ENCODE measurements at places on chromosomes 5 and 9.

DNA sequence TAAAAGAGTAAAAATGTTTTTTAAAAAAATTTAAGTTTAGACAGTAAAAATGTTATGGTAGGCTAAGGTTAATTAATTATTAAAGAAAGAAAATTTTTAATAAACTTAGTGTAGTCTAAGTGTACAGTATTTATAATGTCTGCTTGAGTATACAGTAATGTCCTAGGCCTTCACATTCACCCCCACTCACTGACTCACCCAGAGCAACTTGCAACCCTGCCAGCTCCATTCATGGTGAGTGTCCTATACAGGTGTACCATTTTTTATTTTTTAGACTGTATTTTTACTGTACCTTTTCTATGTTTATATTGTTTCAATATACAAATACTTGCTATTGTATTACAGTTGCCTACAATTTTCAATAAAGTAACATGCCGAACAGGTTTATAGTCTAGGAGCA is 234.1 kb downstream of the AUH start:
- no peak for DNase-seq

DNA sequence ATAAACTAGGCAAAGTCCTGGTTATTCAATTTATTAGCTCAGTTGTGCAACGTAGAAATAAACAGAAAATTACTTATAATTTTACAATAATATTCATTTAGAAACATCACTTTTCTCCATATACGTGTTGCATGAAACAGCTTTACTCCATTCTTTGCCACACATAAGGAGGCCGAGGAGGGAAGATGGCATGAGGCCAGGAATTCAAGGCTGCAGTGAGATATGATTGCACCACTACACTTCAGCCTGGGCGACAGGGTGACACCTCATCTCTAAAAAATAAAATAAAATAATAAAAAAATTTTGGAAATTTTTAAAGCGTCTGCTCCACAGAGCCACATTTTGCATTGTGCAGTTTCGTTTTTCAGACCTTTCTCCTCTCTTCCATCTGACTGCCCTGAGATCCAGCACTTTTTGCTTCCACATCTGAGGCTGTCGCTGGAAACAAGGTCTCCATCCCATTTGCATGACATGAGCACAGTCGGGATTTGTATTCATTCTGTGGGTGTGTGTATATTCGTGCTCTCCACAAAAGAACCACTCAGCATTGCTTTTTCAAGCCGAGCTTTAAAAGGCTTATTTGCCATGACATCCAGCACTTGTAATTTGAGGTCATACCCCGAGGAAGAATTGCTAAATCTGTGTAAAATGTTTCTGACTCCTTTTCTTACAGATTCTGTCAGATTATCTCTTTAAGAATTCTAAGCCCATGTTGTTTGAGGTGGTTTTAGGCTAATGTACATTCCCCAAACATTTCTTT is 98.6 kb upstream of the MSX2 start:
- DNase-seq: no peak

DNA sequence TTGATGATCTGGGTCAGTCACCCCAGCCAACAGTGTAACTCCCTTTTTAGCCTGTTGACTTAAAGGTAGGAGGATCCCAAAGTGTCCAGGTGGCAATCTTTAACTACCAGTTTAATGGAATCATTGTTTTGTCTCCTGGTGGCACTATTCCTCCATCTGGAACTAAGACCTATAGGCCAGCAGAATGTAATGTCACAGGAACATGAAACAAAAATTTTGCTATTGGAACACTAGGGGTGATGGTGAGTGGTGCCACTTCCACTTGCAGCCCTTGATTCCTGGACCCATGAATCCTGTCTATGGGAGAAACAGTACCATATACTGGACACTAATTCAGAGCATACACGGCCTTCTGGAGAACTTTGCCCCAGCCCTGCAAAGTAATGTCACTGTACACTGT is 219.5 kb upstream of the RASA1 start:
- DNase-seq: no peak

DNA sequence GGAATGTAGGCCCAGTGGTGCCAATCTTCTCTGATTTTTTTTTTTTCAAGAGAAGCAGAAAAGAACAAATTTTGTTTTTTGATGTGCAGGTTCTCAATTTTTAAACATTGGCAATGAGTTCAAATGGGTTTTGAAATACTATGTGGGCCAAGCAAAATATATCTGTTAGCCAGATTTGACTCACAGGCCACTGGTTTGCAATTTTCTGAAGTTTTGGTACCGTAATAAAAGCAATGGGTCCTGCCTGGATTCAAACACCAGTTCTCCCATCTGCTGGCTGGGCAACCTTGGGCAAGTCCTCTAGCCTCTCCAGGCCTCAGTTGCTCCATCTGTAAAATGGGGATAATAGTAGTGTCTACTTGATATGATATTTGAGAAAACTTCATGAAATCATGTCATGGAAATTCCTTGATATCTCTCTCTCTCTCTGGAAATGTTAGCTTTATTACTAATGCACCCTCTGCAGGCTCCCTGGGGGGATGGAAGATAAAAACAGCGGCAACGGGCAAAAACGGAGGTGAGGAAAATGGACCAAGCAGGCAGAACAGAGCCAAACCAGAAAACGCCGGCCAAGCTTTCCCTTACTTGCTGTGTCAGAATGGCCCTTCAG is 63.4 kb downstream of the SMIM23 start:
- no peak for DNase-seq

- DNase-seq: no peak
These were observed 95.8 kb downstream of the ALDH1A1 start for GRCh38 chr9:72856972-72857623.

DNA sequence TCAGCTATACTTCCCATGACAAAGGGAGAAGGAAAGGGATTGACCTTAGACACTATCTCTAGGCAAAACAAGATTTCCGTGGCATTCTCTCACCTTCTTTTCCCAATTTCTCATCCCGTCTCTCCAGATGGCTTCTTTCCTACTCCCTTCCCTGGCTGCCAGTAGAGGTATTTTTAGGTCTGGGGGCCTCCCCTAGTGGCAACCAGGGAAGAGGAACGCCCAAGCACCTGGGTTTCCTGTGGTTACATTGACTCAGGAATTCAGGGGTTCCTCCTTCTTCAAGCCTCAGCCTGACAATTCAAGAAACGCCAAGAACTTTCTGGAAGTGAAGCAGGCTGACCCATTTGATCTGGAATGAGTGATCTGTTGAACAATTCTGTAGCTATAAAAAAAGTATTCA is 111.5 kb upstream of the OSMR start:
- DNase-seq: no peak

DNA sequence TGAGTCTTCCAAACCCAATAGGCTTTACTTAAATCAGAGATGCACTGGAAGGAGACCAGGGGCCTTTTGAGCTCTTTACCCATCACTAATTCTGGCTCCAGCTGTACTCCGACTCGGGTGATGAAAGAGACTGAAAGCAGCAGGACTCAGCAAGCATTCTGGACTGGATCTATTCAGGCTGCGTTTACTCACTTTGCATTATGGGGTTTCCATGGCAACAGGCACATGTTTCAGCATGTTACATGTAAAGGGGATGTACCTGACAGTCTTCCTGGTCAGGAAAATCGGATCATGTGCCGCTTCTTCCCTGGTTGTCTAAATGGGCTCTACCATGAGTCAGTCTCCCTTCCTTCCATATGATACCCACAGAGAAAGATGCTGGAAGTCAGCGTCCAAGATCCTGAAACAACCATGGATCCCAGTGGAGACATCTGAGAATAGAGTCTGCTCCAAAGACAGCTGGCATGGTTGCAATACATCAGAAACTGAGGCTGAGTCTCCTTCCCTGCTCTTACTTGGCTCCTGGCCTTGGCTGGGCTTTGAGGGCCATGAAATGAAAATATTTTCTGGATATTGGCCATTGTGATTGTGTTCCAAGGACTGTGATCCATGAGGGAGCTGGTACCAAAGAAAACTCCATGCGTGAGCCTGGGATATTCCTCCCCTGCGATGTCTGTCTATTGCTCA is 102.5 kb upstream of the TNC start:
- no peak for DNase-seq

DNA sequence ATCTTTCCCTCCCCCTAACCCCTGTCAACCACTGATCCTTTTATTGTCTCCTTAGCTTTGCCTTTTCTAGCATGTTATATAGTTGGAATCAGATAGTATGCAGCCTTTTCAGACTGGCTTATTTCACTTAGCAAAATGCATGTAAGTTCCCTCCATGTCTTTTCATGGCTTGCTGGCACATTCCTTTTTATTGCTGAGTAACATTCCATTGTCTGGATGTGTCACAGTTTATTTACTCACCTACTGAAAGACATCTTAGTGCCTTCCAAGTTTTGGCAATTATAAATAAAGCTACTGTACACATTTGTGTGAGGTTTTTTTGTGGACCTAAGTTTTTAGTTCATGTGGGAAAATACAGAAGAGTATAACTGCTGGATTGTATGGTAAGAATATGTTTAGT is 230.1 kb downstream of the PBX3 start:
- no peak for DNase-seq

- DNase-seq: no peak
These were observed 35.2 kb downstream of the WHRN start for GRCh38 chr9:114470121-114470520.

GRCh38 chr5:133473291-133473690 is 139.1 kb downstream of the FSTL4 start:
- DNase-seq: no peak

DNA sequence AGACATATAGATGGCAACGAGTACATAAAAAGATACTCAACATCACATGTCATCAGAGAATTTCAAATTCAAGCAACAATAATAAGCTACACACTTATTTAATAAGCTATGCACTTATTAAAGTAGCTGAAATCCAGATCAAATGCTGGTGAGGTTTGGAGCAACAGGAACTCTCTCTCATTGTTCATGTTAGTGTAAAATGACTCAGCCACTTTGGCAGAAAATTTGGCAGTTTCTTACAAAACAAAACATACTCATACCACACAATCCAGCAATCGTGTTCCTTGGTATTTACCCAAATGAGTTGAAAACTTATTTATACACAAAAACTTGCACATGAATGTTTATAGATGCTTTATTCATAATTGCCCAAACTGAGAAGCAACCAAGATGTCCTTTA is 131.5 kb upstream of the NFIL3 start:
- DNase-seq: no peak

Data from left ventricle myocardium superior (tissue), 1 donor.